CD8-positive, alpha-beta T cell (primary cell): ENCODE measurements at places on chromosomes 13 and 19. TPM values are rescaled to one million over a fixed set of nuclear protein-coding genes. Genes with fewer than 3 reads are reported as not detected.

- DNase-seq: no peak
Observed at GRCh38 chr13:43915451-43915850, 35.7 kb downstream of the LACC1 start.

GRCh38 chr19:33630880-33631608 lies 9.3 kb downstream of the CHST8 start:
- no peak for DNase-seq

- no peak for DNase-seq
Observed at GRCh38 chr13:39929583-39929982, 274.1 kb downstream of the COG6 start.

The PLEKHF1 gene
- total RNA-seq: 34.1 TPM

The DNAJC15 gene
- total RNA-seq: 5.9 TPM
